ENCODE measurements at places on chromosomes 4 and X.

GRCh38 chr4:53306729-53307128 is 59.1 kb downstream of the SCFD2 start:
- no peak for DNase-seq

DNA sequence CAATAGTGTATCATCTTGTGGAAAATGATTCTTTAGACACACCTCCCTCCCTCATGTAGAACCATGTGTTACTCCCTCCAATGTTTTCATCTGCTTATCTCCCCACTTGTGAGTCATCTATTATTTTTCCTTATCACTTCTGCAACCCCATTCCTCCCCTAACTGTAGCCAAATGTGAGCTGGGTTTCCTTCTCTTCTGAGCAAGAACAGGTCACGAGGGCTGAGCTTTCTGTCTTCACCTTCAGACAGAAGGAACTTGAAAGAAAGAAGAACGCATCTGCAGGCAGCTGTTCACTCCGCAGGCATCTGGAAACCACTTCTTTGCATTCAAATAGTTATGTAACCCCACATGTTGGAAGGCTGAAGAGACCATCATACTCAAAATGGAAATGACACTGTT is 1.8 kb downstream of the PPP1R2C start:
- DNase-seq, result no peak

DNA sequence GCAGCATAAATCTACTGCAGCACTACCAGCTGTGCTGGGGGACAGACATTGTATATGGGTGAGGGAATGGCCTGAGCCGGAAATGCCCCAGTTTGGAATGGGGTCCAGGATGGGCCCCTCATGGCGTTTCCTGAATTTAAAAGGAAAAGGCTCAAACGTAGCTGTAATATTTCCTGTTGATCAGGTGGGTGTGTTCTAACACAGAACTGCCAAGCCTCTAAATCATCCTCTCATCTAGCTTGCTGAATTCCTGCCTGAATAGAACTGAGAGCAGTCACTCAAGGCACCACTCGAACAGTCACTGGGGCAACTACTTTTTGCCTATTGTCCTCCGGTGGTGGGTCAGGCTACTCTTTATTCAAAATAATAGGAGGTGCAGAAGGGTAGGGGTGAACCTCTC is 28.7 kb downstream of the ADH6 start:
- DNase-seq, result no peak

- no peak for DNase-seq
Observed at GRCh38 chr4:170666909-170667308, 577.2 kb upstream of the AADAT start.

- no peak for DNase-seq
Observed at GRCh38 chr4:186541801-186542200, 13.6 kb downstream of the MTNR1A start.

GRCh38 chr4:7691982-7692381 is 247.7 kb downstream of the AFAP1 start:
- DNase-seq, result no peak

Data from stimulated activated CD4-positive, alpha-beta T cell treated with anti-CD3 and anti-CD28 coated beads, Interleukin-15, amount 100 ng/mL, for 48 hours (primary cell).